ENCODE measurements at places on chromosomes 3 and 15. TPM values are rescaled to one million over a fixed set of nuclear protein-coding genes. Genes with fewer than 3 reads are reported as not detected.

The TEX55 gene
- not detected for total RNA-seq

The GOLGA8T gene
- not detected for total RNA-seq

The PLA2G4F gene
- not detected for total RNA-seq

The CGNL1 gene
- total RNA-seq: under 0.01 TPM

The TRPM1 gene
- under 0.01 TPM for total RNA-seq

The SPRED1 gene
- 68.0 TPM for total RNA-seq

The C3orf49 gene
- not detected for total RNA-seq

The RBPMS2 gene
- total RNA-seq: under 0.01 TPM

The ST3GAL6 gene
- 0.59 TPM for total RNA-seq

The THSD4 gene
- total RNA-seq: 38.5 TPM

The SI gene
- not detected for total RNA-seq

The ARL6IP5 gene
- 65.9 TPM for total RNA-seq

The ARPC4 gene
- total RNA-seq: 242 TPM

The GTPBP8 gene
- 52.5 TPM for total RNA-seq

The SLC6A11 gene
- total RNA-seq: not detected

The IGSF11 gene
- not detected for total RNA-seq

The MB21D2 gene
- total RNA-seq: 2.9 TPM

The CPA3 gene
- not detected for total RNA-seq

The SLC12A1 gene
- not detected for total RNA-seq

Measured in subcutaneous preadipocyte (primary cell).